ENCODE measurements at places on chromosomes 1 and 21.

GRCh38 chr1:63073309-63074306, 248.8 kb upstream of the FOXD3 start:
- DNase-seq: no peak

DNA sequence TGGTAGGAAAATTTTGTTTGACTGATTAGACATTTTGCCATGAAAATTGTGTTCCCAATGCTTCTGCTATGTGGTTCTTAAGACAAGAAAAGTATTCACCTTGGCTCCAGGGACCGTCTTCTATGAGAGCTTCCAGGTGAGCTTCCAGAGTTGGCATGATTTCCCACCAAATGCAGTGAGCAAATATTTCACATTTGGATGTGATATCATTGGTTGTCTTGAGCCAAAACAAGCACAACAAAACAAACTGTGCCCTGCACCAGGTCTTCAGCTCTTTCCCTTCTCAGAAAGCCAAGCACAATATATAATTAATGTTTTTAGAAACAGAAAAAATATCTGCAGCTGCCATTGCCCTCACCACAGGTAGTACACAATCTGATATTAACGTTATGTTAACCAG, 1009.0 kb downstream of the PLA2G4A start:
- DNase-seq: no peak

DNA sequence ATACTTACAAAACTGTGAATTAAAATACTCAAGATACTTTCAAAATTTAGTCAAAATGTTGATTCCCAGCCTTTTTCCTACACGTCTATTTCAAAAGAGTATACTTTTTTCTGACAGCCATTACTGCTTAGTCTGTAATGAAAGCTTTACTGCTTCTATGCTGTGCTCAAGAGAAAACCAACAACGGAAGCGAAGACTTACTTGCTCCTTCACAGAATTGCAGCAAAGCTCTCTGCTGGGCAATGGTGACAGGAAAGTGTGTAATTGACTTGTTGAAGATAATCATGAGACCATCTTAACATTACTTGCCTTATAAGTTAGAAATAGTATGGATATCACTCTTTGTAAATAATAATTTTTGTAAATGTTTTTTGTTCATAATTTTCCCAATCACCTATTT, 1.7 kb upstream of the DYNLT5 start:
- DNase-seq: no peak

GRCh38 chr1:4044967-4045366, 144.9 kb upstream of the C1orf174 start:
- no peak for DNase-seq

DNA sequence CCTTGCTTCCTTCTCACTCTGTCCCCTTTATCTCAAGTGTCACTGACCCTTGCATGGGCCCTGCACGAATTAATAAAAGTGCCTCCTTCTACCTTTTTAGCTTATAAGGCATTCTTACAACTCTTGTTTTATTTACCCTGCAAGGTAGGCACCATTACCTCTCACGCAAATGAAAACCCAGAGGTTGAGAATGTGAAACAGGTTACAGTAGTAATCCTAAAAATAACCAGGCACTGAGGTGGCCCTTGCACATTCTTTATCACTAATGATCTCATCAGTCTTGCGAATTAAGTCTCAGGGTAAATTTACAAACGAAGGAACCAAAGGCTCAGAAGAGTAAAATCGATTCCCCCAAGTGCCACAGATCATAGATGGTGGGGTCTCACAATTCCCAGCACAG, 3.7 kb downstream of the GLIS1 start:
- no peak for DNase-seq

GRCh38 chr1:109089242-109090015, 1.1 kb upstream of the TMEM167B start:
- peak; percentile 16 for DNase-seq

DNA sequence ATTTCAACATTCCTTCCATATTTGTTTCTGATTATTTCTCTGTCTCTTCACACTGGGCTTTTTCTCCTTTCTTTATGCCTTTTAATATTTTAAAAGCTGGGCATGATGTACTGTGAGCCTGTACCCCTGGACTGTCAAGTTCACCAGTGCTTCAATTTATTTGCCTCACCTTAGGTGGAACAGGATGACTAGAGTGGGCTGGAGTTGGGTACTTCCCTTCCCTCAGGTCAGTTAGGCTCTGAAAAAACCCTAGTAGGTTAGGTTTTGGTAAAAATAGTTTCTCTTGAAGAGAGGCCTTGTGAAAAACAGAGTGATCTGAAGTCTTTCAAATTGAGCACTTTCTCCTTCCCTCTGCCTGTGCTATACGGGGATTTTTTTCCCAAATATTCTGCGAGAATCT, 163.0 kb upstream of the LYPLAL1 start:
- DNase-seq: no peak

DNA sequence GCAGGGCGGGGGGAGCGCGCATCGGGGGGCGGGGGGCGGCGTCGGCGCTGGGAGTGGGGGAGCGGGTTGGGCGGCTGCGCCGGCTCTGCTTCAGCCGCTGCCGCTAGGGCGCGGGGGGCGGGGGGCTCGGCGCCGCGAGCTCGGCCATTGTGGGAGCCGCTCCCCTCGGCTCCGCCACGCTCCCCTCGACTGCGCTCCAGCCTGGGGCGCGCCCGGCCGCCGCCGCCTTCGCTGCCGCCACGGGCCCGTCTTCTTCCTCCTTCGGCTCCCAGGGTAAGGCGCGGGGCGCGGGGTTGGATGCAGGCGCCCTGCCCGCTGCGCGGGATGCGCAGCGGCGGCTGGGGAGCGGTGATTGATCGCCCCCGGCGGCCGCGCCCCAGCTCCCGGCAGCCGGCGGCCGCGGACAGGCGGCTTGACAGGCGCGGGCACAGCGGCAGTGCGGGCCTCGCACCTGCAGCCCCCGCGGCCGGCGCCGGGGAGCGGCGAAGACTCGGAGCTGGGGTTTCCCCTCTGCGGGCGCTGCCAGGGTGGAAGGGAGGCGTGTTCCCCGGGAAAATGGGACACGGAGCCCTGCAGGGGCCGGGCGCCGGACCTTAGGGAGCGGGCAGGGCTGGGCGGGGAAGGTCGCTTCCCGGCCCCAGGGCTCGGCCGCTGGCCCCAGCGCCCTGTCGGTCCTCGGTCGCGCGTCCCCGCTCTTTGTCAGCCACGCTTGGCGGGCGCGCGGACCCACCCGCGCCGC, 55.3 kb downstream of the NDUFS5 start:
- DNase-seq: no peak

DNA sequence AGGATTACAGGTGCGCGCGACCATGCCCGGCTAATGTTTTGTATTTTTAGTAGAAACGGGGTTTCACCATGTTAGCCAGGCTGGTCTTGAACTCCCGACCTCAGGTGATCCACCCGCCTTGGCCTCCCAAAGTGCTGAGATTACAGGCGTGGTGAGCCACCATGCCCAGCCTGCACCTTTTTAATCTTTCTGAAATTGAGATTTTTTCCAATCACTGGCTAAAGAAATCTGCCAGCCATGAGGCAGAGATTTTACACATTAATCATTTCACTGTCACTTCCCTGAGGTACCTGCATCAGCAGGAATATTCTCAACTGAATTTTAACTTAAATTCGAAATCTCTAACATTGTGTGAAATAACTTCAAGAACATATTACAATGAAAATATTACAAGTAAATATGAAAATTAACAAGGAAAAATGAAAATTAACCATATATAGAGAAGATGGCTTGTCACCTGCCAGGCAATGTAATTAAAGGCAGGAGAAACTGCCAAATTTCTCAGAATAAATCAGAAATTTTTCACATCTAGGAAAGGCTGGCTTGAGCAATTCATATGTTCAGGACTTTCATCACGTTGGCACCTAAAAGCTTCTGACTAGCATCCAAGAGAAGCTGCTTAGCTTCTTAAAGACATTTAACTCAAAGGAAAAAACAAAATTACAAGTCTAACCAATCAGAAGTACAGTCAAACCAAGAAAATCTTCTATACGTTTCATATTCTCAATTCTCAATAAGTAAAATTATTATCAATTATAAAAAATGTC, 5.9 kb downstream of the ANKRD13C start:
- no peak for DNase-seq

GRCh38 chr1:196773713-196774112, 927 bp upstream of the CFHR3 start:
- no peak for DNase-seq

DNA sequence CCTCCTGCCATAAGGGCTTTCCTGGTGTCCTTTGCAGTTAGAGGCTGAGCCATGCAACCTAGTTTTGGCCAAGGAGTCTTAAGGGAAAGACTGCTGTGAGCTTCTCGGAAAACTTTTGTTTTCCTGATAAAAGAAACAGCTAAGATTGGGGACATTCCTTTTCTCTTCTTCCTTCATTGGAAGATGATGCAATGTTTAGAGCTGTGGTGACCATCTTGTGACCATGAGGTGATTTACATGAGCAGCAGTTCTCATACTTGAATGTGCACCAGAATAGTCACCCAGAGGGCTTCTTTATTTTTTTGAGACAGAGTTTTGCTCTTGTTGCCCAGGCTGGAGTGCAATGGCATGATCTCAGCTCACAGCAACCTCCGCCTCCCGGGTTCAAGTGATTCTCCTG, 20.4 kb upstream of the SMAP2 start:
- DNase-seq: no peak

GRCh38 chr1:202994756-202995155, 12.4 kb upstream of the TMEM183A start:
- no peak for DNase-seq

DNA sequence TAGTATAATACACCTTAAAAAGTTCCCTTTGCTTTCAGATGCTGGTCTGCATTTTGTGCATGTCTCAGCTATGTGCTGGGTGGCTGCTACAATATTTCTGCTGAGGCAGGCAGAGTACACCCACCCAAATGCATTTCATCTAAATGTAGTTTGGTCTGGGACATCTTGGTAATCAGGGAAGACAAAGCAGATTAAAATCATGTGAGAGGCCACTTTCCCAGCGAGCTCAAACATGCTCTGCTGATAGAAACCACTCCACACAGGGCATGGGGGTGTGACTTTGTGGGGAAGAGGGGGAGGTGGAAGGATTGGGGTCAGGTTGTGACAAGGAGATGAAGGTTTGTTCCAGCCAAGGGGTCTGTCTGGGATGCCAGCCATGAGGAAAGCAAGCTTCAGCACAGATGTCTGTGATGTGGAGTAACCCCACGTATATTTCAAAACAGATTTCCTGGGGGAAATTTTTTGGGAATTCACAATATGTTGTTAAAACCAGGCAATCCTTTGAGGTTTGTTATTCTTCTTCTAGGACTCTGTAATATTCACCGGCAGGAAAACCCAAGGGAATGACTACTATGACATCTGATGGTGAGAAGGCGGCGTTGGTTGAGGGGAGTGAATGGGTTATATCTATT, 255.1 kb upstream of the FGGY start:
- DNase-seq: no peak
